ENCODE measurements at places on chromosomes 4 and X.

- no peak for DNase-seq
These were observed at the start of gene CRMP1 for GRCh38 chr4:5893004-5893580. TSS of gene CRMP1 (minus strand) at chr4:5893086. CDS start at chr4:5892969, 117 bp downstream.

GRCh38 chrX:152428120-152428519 is 23.0 kb downstream of the GABRA3 start:
- DNase-seq: no peak

GRCh38 chr4:80265571-80266252 is 752 bp upstream of the FGF5 start:
- DNase-seq: no peak

- DNase-seq: no peak
These were observed 183.7 kb downstream of the SPATA18 start for GRCh38 chr4:52234561-52235440.

GRCh38 chr4:36292556-36293188 is 11.3 kb downstream of the DTHD1 start:
- DNase-seq: no peak

DNA sequence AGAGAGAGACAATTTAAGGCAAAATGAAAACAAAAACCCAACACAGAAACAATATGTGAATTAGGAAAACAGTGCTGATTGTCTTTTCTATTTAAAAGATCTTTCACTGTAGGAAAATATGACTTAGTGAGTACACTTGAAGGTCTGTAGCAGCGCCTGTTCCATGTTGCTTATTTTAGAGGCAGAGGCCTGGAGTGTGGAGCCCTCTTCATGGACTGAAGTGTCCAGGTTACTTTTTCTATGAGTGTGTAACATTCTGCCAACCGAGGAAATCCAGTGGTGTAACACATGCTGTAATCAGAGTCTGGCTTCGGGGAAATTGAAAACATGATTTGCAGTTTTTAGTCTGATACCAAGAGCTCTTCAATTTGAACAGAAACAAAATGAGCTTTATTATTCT is 64.0 kb upstream of the GPRIN3 start:
- no peak for DNase-seq

- no peak for DNase-seq
These were observed 28.2 kb downstream of the SH3TC1 start for GRCh38 chr4:8227201-8227770.
